ENCODE measurements at places on chromosomes 6 and 20.

GRCh38 chr6:135129136-135129856 is 51.8 kb upstream of the MYB start:
- DNase-seq = no peak

- DNase-seq = peak; percentile 33
Measured at GRCh38 chr6:134979142-134979541, 29.2 kb upstream of the ALDH8A1 start.

- DNase-seq = no peak
Measured at GRCh38 chr6:5638666-5639065, 368.1 kb downstream of the NRN1 start.

GRCh38 chr6:55953335-55953734 is 77.9 kb upstream of the BMP5 start:
- DNase-seq = no peak

- no peak for DNase-seq
Measured at GRCh38 chr6:138817799-138818198, 21.9 kb downstream of the ECT2L start.

DNA sequence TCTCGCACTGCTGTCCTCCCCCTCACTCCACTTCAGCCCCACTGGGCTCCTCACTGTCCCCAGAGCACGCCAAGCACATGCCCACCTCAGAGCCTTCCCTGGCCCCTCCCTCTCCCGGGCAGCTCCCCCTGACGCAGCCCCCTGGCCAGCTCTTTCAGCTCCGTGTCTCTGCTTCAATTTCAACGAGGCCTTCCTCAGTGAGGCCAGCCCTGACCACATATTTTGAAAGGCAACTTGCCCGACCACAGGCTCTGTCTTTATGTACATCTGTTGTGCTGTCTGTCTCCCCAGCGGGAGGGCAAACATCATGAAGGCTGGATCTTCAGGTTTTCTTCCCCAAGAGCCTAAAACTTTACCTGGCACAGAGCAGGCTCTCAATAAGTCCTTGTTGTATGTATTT is 44.6 kb downstream of the JPH2 start:
- no peak for DNase-seq

- no peak for DNase-seq
Measured at GRCh38 chr6:17536586-17536985, 63.5 kb upstream of the FAM8A1 start.

DNA sequence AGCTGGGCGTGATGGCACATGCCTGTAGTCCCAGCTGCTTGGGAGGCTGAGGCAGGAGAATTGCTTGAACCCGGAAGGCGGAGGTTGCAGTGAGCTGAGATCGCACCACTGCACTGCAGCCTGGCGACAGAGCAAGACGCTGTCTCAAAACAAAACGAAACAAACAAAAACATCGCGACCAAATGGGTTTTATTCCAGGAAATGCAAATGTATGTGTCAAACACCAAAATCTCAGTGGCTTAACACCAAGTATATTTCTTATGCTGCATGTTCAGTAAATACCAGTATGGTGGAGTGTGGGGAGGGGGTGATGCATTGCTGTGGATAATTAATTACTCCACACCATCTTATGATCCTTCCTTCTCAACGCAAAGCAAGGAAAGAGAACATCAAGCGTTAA is 28.1 kb downstream of the ACTR5 start:
- DNase-seq = no peak

GRCh38 chr6:43243664-43244321 is 512 bp downstream of the TTBK1 start:
- no peak for DNase-seq

DNA sequence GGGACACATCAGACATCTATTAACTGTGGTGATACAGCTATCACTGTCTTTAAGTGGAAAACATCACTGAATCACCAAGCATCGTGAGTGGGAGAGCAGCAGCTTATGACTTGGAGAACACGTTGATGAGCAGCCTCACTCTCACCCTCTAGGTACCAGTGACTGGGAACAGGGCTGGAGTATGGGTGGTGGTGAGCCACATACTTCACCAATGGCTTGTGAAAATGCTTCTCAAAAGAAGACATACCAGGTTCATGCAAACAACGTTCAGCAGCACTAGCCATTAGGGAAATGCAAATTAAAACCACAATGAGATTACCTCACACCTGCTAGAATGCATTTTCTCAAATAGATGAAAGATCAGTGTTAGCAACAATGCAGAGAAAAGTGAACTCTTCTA is 25.3 kb downstream of the SNX5 start:
- no peak for DNase-seq

GRCh38 chr6:5813625-5814027 is 193.1 kb downstream of the NRN1 start:
- DNase-seq = no peak

GRCh38 chr6:147087641-147088040 is 116.6 kb upstream of the STXBP5 start:
- DNase-seq = no peak

GRCh38 chr6:121925534-121926255 is 473.8 kb upstream of the HSF2 start:
- DNase-seq = no peak

GRCh38 chr20:62832951-62833391 is 16.1 kb downstream of the COL9A3 start:
- no peak for DNase-seq

GRCh38 chr6:107730106-107730505 is 94.0 kb downstream of the SCML4 start:
- peak; percentile 40 for DNase-seq

- no peak for DNase-seq
Measured at GRCh38 chr6:77324866-77325265, 138.4 kb downstream of the HTR1B start.

DNA sequence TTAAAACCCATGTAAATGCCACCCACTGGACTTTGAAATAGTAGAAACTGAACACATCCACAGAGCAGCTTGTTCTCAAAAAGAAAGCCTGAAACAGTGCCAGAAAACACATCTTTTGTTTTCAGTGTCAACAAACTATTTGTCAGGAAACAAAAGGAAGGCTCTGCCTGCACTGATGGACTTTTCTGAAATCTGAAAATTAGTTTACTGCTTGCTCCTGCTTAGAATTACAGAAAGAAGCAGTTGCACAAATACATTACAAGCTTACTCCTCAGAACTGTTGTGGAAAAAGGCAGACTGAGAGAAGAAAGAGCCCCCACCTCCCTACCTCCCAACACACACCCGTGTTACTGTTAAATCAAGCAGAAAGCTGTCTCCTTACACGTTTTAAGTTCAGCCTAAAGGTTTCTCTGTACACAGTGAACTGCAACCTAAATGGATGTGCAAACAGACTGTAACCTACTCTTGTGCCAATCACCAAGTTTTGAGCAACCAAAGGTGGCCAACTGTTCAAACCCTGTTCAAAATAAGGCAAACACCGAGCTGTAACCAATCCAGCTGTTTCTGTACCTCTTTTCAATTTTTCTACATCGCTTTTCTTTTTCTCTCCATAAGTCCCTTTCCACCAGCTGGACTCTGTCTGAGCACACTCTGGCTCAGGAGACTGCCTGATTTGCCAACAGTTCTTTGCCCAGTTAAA is 43.7 kb downstream of the FRK start:
- DNase-seq = no peak

- no peak for DNase-seq
Measured at GRCh38 chr20:8515810-8516435, 383.9 kb downstream of the PLCB1 start.

DNA sequence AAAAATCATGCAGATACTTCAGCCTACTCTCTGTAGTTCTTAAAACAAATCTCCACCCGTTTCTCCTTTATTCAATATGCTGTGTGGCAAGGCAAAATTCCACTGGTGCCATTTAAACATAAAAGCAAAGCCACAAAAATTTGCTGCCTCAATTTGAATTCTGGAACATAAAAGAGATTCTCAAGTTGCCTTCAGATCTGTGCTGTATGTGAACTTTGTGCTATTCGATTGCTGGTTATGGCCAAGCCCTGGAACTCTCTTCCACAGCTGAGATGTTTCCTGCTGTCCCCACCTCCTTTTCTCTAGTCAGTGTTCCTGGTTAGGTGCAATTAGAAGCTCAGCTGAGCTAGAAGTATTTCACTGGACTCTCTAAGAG is 395.3 kb upstream of the BTBD3 start:
- no peak for DNase-seq

DNA sequence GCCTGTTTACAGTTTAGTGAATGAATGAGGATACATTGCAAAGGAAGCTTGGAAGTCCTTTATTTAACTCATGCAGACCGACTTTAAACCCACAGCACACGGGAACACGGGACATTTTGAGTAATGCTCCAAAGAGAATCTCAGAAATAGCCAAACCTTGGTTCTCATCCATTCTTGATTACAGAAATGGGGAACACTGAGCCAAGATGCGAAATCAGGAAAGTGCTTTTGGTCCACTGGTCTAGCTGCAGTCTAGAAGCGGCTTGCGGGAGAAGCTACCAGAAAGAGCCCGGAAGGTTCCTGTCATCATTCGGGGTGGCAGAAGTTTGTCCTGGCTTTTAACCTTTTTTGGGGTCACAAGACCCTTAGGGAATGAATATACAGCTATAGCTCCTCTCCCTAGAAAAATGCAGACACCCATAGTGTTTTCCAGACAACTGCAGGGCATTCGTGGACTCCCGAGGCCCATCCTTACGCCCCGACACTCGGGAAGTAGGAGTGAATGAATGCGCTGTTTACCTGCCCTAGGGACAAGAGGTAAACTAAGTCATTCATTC is 475 bp upstream of the TMEM181 start:
- no peak for DNase-seq

DNA sequence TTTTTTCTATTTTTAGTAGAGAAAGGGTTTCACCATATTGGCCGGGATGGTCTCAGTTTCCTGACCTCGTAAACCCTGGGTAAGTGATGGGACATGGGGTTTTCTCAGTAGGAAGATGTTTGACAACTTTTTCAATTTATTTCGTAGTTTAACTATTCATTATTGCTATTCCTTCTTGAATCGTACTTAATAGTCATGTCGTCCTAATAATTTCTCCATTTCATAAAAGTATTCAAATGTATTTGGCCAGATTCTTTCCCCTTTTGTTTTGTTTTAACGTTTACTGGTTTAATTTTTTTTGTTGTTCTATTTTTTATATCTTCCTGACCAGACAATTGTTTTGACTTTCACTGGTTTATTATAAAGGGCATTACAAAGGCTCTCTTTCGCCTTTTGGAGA is 16.3 kb downstream of the GPX5 start:
- DNase-seq = no peak

- DNase-seq = no peak
Measured at GRCh38 chr6:110517034-110517433, 40.6 kb upstream of the SLC22A16 start.

DNA sequence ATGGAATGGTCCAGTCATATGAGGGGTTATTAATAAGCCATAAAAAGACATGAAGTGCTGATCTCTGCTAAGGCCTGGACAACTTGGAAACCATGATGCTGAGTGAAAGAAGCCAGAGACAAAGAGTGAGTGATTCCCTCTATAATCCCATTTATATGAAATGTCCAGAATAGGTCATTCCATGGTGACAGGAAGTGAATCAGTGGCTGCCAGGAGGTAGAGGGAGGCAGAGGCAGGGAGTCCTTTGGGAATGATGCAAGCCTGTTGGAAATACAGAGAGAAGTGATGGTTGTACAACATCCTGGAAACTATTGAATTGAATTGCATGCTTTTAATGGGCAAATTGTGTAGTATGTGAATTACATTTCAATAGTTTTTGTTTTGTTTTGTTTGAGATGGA is 26.4 kb downstream of the ANKRD60 start:
- DNase-seq = no peak

- no peak for DNase-seq
Measured at GRCh38 chr6:100427452-100427851, 37.3 kb downstream of the SIM1 start.

- no peak for DNase-seq
Measured at GRCh38 chr6:168345266-168345665, 25.7 kb upstream of the DACT2 start.

DNA sequence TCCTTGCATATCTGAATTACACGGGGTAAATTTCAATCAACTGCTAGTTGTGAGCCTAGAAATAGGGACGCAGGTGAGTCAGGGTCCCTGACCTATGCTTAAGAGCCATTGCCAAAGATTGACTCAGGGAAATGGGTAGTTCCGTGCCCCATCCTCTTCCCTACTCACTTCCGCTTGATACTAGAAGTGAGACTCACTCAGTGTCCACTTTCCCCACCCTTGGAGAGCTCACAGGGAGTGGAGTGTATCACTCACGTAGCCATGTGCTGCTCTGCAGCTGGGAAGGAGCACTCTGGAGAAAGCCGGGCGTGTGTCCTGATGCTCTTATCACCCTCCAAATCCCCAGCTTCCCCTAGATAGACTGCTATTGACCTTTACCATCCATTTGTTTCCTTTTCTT is 543 bp upstream of the MUC22 start:
- no peak for DNase-seq

- no peak for DNase-seq
Measured at GRCh38 chr6:159092631-159093030, 47.8 kb upstream of the TAGAP start.

DNA sequence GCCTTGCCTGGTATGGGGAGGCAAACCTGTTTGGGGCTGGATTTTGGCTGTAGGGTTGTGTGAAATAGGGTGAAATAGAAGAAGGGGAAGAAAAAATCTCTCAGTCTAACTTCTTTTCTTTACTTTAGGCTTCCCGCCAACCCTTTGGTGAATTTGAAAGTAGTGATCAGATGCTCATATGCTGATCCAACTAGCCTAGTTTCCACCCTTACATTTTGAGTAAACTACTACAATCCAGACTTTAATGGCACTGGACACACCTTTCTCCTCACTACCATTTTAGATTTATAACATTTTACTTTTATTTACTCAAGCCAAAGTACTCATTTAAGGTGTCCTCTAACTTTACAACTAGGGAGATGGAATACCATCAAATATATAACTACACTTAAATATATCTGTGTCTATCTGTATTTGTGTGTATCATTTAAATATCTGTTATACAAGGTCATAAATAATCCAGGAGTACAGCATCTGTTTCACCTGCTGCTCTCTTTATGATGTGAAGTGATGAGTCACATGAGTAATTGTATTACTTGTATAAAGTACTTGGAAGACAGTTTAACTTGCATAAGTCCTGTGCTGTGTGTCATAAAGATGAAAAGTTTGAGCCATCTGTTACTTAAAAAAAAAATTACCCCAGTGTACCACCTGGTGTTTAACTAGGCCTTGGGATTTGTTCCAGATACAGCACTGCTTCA is 172.1 kb downstream of the CDKAL1 start:
- DNase-seq = no peak

- no peak for DNase-seq
Measured at GRCh38 chr6:136952714-136953260, 30.7 kb downstream of the SLC35D3 start.

GRCh38 chr6:129871221-129871620 is 10.1 kb upstream of the TMEM244 start:
- no peak for DNase-seq

- DNase-seq = no peak
Measured at GRCh38 chr6:108549741-108550140, 11.0 kb upstream of the FOXO3 start.

- DNase-seq = no peak
Measured at GRCh38 chr6:27553123-27553904, 80.4 kb upstream of the ZNF184 start.

- DNase-seq = no peak
Measured at GRCh38 chr6:74277777-74278186, 581.8 kb downstream of the CD109 start.

Data from activated T-helper 9 cell treated with anti-CD3 and anti-CD28 coated beads, Interleukin-2, amount 50 U/mL, for 16 hours (primary cell).